ENCODE measurements at places on chromosomes 4 and X. TPM values are rescaled to one million over a fixed set of nuclear protein-coding genes. Genes with fewer than 3 reads are reported as not detected.

TMSB15A gene
- 72.7 TPM for polyA plus RNA-seq

LANCL3 gene
- polyA plus RNA-seq, result 0.11 TPM

DNA sequence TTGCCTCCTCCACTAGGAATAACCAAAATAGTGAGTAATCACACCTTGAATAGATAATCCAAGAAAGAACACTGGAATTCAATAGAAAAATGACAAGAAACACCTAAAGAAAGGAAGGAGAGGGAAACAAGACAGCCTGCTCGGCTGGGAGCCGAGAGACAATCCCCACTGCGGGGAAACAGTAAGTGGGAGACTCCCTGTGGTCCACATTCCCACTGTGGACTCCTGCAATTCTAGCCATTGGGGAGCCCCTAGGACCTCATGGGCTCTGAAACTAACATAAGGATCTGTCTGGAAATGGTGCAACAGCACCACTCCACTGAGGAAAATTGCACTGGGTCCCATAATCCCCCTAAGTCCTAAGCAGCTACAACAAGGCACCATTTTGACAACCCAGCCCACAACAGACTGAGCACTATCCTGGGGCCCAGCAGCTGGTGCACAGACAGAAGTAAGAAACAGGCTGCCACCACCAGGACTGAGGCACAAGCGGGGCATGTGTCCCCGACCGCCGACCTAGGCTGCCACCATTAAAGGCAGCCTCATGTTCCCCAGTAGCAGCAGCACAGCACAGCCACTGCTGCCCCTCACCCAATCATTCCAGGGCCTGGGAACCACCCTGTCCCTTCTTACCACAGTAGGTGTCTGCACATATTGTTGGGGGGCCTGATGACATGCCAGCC is 14.2 kb downstream of the LRBA start:
- DNase-seq, result no peak

DNA sequence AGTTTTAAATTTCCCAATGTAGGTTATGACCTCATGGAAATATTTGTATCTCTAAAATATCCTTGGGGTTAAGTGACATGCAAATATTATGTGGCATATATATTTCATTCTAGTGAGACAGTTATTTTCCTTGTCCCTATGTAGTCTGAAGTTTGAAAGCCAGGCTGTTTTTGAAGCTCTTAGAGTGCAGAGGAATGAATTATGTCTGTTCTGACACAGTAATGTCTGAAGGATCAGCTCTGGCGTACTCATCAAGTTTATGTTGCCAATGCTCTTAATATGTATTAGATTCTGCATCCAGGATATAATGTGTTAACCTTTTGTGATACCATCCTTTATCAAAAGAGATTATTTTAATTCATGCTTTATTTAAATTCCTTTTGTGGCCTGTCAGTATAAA is 355.8 kb downstream of the PCDH7 start:
- DNase-seq, result no peak

GRCh38 chr4:37383579-37384229 is 139.2 kb downstream of the NWD2 start:
- peak; percentile 31 for DNase-seq

DNA sequence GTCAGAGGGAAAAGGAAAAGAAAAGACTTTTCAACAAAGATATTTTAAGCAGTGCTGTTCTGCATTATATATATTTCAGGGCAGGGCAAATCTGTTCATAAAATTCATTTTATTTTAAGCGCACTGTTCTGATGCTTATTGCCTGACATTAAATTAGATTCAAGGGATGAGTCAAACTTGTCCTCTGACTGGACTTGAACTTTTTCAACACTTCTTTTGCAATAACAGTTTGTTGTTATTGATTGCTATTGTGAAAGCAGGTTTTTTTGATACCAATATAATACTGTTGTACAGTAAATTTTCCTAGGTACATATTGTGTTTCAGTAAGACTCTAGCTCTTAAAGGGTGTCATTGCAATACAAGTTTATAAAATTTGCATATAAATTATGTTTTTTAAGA is 481.3 kb downstream of the NAF1 start:
- no peak for DNase-seq

- DNase-seq, result no peak
Measured at GRCh38 chr4:174764105-174764729, 64.8 kb downstream of the GLRA3 start.

DNA sequence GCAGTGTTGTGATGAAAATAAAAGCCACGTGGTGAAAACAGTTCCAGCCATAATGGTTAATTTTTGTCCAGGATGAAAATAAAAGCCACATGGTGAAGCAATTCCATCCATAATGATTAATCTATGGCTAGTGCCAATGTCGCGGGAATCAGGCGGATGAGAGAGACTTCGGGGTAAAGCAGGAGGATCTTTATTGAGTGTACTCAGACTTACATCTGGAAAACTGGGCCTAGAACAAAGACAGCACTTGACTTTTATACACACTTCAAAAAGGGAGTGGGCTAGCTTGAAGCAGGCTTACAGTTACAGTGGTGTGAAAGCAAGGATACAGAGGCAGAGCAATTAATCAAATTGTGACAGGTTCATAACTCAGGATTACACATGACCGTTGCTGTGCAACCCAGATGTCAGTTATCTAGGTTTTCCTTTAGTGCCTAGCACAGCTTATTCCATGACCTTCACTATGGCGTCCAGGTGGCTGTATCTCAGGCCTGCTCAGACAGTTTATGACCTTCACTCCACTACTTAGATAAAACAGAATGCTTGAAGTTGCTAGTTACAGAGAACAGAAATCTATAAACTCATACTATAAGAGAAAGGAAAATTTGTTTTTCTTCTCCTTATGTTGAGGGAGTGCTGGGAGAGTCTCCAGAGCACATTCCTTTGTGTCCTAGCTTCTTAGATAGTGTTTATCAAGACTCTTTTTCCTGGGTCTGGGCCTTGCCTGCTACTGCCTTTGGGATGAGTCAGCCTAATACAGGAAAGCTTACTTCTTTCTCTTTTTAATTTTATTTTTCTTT is 5.9 kb upstream of the PLA2G12A start:
- DNase-seq, result no peak
